ENCODE measurements at places on chromosomes 4 and X.
A peak's percentile ranks its signal among the peaks of the same experiment; 100 is the strongest.

DNA sequence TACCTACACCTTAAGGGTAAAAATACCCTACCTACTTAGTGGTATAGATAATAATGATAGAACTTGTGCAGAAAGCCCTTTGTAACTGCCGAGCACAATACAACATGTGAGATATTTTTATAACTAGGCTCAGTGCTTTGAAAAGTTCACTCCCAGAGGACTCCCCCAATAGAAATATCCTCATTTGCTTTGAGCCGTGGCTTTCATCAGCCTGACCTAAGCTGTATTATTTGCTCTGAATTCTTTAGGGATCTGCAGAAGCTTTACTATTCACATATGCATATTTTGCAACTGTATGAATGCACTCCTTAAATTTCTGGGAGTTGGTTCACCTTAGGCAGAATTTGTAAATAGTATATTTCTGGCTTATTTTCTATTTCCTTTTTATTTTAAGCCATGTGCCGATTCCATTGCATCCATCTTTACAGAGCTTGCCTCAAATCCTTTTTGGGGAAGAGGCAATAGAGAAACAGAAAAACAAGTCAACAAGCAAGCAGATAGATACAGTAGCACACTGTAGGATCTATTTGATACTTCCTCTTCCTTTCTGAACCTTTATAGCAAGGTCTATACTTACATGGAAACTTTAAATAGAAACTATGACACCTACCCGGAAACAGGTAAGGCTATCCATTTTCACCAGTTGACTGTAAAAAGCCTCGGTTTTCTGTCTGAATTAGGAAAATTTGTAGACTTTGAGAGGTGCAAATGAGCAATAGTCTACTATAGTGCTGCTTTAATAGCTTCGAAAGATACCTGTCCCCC is 242.5 kb upstream of the VCX3A start:
- DNase-seq = no peak

DNA sequence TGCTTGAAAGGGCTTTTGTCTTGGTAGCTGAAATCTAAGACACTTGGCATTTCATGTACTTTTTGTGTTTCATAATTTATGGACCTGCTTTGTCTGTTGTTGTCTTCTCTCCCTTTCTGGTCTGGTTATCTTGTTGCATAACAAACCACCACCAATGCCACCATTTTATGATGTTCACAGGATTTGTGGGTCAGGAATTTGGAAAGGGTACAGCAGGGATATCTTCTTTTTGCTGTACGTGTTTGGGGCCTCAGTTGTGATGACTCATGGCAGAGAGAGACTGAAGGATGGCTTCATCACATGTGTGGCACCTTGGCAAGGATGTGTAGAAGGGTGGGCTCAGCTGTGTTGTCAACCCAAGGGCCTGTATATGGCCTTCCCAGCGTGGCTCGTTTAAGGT is 35.2 kb downstream of the KDM6A start:
- DNase-seq = peak; percentile 69

DNA sequence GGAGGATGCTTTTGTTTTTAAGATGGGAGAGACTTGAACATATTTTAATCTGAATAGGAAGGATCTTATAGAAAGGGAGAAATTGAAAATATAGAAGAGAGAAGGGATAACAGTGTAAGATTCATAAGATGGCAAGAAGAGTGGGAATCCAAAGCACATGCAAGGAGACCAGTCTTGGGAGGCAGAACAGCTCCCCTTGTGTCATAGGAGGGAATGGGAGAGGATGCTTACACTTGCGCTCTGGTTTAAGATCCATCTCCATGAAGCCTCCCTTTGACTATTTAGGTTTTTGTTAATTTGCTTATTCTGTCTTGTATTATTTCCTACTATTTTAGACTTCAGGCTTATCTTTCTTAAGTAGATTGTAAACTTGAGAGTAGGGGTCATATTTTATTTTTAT is 42.7 kb downstream of the KIF4A start:
- DNase-seq = no peak

- DNase-seq = peak; percentile 65
These were observed 9.4 kb downstream of the ARHGAP10 start for GRCh38 chr4:147741190-147741788.

- DNase-seq = no peak
These were observed 76.0 kb downstream of the NR3C2 start for GRCh38 chr4:148366251-148366650.

- peak; percentile 65 for DNase-seq
These were observed 725 bp downstream of the FAM120C start for GRCh38 chrX:54182194-54182863.

DNA sequence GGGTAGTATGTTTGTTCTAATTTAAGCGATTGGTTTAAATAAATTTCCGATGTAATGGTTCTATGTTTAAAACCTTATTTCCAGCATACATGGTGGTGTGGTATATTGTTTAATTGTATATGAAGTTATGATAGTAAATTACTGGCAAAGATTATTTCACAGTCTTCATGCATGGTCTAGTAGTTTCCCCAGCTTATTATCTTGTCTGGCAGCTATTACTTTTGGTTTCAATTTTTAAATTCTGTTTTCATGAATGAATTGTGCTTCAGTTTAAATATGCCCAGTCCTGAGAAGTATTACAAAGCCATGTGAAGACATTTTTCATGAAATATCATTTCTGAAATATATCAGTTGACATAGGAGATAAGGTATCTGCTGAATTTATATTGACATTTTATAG is 6.3 kb downstream of the ALG13 start:
- DNase-seq = no peak

DNA sequence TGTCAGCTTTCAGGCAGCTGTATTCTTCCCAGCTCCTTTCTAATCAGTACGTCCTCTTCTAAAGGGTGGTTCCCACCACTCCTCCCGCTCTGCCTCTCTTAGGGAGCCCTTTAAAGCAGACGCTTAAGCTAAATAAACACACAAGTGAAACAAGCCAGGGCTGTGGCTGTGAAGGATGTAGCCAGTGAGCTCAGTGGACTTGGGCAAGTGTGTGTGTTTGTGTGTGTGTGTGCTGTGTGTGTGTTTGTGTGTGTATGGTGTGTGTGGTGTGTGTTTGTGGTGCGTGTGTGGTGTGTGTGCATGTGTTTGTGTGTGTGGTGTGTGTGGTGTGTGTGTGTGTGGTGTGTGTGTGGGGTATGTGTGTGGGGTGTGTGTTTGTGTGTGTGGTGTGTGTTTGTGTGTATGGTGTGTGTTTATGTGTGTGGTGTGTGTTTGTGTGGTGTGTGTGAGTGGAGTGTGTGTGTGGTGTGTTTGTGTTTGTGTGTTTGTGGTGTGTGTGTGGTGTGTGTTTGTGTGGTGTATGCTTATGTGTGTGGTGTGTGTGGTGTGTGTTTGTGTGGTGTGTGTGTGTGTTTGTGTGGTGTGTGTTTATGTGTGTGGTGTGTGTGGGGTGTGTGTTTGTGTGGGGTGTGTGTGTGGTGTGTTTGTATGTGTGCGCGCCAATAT is 283.3 kb downstream of the PTTG2 start:
- no peak for DNase-seq

- DNase-seq = no peak
These were observed 479.3 kb upstream of the PCDH10 start for GRCh38 chr4:132669786-132670185.

DNA sequence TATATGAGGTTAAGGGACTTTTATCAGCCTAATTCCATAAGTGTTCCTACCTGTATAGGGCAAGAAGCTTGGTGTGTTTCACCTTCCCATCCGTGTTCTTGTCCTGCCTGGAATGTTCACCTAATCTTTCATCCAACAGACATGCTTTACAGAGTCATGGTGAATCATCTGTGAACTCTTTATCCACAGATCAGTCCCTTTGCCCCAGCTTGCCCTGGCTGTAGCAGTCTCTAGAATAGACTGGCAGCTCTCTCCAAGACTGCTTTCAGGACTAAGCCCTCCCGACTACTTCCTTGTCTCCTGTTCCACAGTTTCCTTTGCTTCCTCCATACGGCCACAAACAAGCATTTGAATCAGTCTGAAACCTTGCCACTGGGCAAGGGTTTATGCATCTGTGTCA is 177.9 kb upstream of the IL15 start:
- peak; percentile 62 for DNase-seq

GRCh38 chr4:123244137-123244536 is 152.5 kb upstream of the SPRY1 start:
- DNase-seq = no peak

- peak; percentile 92 for DNase-seq
These were observed 133.9 kb downstream of the AFAP1 start for GRCh38 chr4:7805533-7806337.

GRCh38 chr4:54840992-54841768 is 183.4 kb downstream of the KIT start:
- DNase-seq = peak; percentile 44

DNA sequence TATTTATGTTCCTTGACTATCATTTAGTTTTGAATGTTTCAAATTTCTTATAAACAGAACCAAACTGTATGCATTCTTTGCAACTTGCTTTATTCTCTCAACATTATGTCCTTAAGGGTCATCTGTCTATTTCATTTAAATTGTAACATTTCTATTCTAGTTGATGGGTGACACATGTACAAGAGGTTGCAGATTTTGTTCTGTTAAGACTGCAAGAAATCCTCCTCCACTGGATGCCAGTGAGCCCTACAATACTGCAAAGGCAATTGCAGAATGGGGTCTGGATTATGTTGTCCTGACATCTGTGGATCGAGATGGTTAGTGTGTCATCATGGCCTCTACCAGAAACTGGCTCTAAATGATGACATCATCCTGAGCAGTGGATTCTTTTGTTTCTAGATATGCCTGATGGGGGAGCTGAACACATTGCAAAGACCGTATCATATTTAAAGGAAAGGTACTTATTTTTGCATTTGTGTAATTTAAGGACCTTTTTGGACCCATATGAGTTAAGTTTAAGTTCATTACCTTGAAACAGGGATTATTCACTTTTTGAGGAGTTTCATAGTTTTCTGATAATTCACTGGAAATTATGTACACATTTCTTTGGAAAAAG is 6.1 kb downstream of the LIAS start:
- peak; percentile 72 for DNase-seq

DNA sequence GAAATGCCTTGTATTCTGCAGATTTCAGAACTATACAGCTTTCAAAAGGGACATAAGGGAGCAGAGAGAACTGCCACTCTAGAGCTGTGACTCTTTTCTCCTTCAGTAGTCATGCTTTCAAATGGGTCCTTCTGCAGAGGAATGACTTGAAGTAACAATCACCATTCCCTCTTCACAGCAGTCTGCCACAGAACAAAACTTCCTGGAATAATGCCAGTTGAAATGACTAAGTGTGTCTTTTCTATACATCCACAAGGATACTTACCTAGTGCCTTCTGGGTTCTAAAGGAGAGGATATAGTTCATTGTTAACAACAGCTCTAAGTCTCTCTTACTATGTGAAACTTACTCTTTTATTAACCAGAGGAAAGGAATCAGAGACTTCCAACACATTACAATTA is 515.4 kb upstream of the ATOH1 start:
- DNase-seq = no peak

DNA sequence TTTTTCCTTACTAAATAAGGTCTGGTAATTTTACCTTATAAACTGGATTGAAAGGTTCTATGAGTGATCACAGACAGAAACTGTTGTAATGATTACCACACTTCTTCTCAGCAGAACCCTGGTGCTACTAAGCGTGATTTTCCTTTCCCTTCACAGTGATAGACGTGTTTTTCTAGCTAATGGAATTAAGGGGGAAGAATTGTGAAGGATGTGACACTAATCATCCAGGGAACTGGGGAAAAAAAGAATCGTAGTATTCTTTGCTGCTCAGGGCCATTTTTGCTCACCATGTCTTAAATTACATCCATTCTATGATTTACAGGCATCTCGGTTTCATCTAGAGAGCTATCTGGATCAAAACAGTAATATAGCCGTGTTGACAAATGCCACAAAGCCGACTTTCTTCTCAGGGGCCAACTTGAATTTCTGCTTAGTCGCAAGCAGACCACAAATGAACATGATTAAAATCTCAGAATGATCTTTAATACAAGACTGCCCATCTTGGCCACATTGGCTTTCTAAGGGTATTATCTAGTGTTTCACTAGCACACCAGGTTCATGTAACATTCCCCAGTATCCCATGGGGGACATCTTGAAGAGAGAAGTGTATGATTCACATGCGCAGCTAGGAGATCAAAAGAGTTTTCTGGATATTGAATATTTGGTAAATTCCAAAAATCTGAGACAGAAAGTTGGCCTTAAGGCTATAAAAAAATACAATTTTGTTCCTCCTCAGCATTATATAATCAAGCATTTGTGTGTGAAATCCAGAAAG is 154.0 kb downstream of the UGT8 start:
- no peak for DNase-seq

GRCh38 chr4:123064390-123064789 is 142.0 kb upstream of the NUDT6 start:
- peak; percentile 44 for DNase-seq

DNA sequence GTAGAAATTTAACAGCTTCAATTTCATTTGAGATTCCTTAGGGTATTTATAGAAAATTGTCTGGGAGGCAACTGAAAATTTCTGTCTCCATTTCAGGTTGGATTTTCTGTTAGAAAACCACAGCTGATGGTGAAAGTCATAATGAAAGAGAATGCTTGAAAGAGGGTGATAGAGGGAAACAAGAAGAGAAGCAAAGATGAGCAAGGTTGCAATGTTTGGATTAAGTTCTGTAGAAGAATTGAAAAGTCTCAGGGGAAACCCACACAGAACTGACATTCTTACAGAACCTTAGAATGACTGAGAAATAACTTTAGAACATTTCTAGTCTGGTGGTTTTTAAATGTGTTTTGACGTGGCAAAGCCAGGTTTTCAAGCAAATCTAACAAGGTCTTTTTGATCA is 14.7 kb downstream of the GBA3 start:
- DNase-seq = no peak

- DNase-seq = no peak
These were observed 114.1 kb downstream of the TSPAN5 start for GRCh38 chr4:98544141-98544817.

- DNase-seq = no peak
These were observed 122.5 kb downstream of the SPATA18 start for GRCh38 chr4:52173470-52174045.

- DNase-seq = peak; percentile 13
These were observed 19.7 kb downstream of the SLAIN2 start for GRCh38 chr4:48361012-48361400.

GRCh38 chr4:20358110-20358509 is 106.4 kb downstream of the SLIT2 start:
- no peak for DNase-seq

DNA sequence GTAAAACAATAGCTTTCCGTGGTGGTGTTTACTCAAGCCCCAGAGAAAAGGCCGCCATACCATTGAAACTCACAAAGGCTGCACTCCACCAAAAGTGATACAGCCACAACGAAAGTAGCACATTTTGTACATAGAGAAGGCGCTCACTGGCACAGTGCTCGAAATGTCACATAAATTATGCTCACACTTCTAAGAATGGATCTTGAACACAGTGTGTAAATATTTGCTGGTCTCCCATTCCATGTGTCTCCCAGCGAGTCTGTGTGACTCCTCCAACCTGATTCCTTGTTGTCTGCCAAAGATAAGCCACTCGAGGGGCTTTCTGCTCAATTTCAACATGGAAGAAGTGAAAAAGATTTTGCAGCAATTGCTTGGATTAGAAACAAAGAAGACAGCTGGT is 234.0 kb upstream of the VCX3A start:
- no peak for DNase-seq

GRCh38 chr4:173212379-173212778 is 43.8 kb downstream of the GALNT7 start:
- DNase-seq = peak; percentile 40

GRCh38 chr4:36237366-36238313 is 6.7 kb downstream of the ARAP2 start:
- DNase-seq = no peak

Data from M059J (cell line).